WERI-Rb-1 (cell line): ENCODE measurements at places on chromosomes 3 and 15.

DNA sequence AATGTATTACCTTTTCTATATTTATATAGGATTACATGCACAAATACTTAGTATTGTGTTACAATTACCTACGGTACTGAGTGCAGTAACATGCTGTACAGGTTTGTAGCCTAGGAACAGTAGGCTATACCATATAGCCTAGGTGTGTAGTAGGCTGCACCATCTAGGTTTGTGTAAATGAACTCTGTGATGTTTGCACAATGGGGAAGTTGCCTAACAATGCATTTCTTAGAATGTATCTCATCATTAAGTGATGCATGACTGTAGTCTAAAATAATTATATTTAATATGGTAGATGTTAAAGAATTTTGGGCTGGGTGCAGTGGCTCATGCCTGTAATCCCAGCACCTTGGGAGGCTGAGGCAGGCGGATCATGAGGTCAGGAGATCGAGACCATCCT is 281.0 kb downstream of the KLF13 start:
- no peak for DNase-seq

DNA sequence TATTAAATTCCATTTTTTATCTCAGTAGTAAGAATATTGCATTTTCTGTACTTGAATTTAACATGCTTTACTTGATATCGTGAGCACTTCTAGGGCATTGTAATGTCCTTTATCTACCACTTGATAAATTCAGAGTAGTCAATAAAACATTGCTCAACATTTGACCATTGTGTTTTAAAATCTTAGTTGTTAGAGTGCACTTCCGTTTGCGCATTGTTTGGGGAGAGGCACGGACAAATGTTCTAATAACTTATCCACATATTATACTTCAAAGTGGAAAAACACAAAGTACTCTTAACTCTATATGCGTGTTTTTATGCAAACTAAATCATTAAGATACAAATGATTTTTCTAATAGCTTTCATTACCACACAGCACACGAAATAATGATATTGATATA is 419 bp downstream of the FAM227B start:
- no peak for DNase-seq

GRCh38 chr3:124353691-124354090 is 361.8 kb upstream of the ROPN1 start:
- DNase-seq: no peak

DNA sequence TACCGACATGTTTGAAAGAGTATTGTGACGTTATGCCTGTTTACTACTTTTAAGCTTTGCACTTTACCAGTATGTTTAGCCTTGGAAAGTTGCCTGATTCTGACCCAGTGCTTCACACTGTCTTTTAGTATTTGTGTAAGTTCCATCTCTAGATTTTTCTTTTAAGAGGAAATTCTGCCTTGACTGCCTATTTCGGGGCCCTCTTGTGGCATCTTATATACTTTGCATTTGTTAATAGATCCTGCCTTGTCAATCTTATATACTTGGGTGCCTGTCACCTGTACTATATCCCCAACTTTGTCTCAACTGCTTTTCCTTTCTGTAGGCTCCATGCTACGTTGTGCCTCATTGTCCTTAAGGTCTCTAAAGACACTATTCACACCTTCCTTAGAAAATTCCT is 244.6 kb downstream of the STXBP5L start:
- no peak for DNase-seq

DNA sequence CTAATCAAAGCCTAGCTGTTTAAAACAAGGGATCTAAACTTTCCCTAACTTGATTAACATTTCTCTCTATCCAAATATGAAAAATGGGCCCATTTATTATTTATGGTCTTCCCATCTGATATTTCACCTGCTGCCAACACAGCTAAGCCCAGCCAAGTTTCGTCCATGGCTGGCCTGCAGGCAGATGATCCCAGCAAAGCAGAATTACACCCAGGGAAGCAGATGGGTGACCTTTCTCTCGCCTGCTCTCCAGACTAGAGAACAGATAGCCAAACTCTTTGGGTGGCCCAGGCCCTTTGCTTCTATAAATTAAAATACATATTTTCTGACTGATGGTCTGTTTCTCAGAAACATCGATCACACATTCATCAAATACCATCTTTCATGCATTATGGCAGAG is 1038.8 kb downstream of the AGBL1 start:
- DNase-seq: no peak

- no peak for DNase-seq
Measured at GRCh38 chr3:189172668-189173419, 1.1 kb downstream of the TPRG1 start.

- DNase-seq: no peak
Measured at GRCh38 chr3:9179826-9180763, 69.4 kb downstream of the SRGAP3 start.

DNA sequence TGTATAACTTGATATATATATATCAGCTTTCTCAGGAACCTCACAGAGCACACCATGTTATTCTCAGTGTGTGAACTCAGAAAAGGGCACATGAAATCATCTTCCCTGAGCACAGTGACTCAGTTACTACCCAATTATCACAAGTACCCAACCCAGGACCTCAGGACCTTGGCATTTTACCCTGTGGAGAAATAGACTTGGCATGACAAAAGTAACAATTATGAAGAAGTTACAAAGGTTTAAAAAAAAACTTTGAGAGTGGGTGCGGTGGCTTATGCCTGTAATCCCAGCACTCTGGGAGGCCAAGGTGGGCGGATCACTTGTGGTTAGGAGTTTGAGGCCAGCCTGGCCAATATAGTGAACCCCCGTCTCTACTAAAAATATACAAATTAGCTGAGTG is 52.4 kb downstream of the ONECUT1 start:
- no peak for DNase-seq

DNA sequence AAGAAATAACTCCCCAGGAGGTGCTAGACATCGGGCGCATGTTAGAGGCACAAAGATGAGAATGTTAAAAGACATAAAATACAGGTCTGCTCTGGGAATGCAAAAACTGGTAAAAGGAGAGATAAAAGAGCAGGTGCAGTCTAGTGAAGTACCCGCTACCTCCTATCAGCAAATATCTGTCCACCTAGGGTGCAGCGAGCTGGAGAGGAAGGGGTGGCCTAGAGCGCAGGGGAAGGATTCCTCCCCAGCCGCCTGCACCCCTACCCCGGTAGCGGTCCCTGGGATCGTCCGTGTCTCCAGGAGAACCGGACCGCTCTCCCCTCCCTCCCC is 237 bp upstream of the ZNF662 start:
- DNase-seq: no peak

GRCh38 chr15:75758071-75758872 is 45.6 kb upstream of the CSPG4 start:
- DNase-seq: peak; percentile 96

DNA sequence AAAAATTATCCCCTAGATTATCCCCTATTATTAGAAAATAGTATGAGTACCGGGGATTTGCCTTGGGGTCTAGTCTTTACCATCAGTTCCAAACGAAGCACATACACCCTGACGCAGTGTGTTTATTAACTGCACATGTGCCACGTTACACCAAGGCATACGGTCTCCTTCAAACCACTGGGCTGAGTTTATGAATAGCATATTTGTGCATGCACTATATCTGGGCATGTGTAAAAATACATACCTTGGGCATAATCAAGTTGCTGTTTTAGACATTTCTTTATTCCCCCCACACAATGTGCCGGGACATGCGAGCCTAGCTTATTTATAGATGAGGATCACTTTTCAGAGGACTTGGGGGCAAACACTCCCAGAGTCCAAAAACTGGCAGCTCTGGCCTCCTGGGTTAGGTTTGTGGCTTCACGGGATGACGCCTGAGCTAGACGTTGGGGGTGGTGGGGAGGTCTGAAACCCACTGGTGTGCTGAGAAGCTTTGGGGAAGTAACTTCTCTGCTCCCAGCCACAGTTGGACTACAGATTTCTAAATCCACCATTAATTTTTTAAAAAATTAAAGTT is 16.2 kb downstream of the IGDCC4 start:
- DNase-seq: no peak

GRCh38 chr3:7657214-7658112 is 796.5 kb downstream of the GRM7 start:
- no peak for DNase-seq

GRCh38 chr3:154018100-154018696 is 103.0 kb upstream of the ARHGEF26 start:
- peak; percentile 61 for DNase-seq

DNA sequence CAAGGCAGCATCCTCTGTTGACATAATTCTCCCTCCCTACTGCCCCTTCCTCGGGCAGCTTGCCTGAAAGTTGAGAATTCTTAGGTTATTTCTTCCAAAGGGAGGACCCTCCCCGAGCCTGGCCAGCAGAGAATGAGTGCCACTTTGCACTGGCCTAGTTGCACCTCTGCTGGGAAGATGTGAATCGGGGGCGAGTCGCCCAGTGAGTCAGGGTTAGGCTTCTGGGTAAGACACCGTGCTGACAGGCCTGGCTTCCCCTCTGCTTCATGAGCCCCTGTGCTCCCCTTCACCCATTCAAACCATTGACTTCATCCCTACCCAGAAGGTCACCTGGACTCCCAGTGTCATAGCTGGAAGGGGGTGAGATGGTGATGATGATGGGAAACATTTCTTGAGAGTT is 82.3 kb downstream of the AAGAB start:
- no peak for DNase-seq

DNA sequence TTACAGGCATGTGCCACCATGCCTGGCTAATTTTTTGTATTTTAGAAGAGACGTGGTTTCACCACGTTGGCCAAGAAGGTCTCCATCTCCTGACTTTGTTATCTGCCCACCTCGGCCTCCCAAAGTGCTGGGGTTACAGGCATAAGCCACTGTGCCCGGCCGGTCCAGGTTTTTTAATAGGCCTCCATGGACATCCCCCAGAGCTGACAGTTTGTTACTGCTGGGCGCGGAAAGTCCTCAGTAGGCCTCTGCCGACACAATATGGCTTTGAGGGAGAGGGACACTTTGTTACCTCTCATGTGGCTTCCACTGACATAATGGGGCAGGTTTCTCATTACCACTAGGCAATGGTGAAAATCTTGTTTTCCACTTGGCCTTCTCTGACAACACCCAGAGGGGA is 152.0 kb downstream of the WNT7A start:
- no peak for DNase-seq

DNA sequence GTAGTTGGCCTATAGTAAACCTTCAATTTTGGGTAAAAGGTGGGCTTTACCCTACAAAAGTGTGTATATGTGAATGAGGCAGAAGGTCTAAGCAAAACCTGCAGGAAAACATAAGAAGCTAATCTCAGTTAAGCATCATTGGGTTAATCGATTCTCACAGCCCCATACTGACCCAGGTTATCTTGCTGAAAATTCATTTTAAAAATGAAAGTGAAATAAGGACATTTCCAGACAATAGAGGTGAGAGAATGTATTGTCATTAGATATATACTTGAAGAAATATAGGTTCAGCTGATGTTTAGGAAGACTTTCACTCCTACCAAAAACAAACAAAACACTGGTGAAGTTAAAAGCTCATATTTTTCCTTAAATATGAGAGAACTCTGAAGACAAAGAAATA is 85.6 kb downstream of the MCF2L2 start:
- DNase-seq: no peak

DNA sequence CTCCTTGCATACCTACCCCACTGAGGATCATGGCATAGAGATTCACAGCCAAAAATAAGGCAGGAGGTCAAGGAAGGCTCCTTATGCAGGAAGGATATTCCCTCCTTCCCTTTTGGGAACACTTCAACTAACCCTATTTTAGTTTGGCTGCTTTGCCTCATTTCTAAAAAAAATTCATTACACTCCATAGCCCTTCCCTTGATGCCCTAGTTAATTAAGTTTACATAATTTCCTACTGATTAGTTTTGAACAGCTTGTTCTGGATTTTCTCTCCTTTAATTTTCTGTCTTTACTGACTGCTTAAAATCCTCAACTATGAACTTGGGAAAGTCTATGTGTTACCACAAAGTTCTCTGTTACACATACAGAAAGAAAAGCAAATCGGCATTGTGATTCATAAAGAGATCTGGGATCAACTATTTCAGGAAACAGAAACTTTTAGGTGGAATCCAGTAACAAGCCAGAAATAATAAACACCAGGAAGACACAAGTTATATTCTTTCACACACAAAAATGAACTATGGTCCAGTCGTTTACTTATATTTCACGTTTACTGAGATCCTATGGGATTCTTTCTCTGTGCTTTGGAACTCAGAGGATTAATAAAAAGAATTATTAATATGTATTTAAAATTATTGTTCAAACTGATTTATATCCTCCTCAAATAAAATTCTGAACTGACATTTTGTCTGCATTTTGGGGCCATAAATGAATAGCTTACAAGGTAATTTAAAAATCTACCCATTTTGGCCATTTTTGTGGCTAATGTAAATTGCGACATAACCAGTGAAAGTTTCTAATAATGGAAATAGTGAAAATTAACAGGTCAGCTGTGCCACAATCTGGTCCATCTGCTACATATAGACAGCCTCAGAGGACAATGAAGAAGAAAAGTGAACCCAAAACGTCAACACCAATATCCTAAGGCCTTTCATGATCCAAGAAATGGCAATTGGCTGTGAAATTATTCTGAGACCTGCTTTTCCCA is 113.8 kb downstream of the FRMD5 start:
- no peak for DNase-seq

DNA sequence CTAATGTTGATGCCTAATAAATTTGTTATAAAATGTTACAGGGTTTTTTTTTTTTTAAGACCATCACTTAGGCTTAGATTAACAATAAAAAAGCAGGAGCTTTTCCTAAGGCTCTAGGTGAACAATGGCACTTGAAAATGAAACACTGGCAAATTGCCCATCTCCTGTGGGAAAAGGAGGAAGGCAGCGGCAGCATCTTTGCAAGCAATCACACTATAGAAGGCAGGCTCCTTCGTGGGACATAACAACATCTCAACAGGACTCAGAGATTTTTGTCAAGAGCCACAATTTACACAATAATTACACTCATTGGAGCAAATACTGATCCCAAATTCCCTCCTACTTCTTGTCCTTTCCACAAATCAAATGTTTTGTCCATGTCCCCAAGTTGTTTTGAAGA is 646.7 kb downstream of the ROBO2 start:
- DNase-seq: no peak

GRCh38 chr3:7779331-7779730 is 722.3 kb upstream of the LMCD1 start:
- DNase-seq: no peak

DNA sequence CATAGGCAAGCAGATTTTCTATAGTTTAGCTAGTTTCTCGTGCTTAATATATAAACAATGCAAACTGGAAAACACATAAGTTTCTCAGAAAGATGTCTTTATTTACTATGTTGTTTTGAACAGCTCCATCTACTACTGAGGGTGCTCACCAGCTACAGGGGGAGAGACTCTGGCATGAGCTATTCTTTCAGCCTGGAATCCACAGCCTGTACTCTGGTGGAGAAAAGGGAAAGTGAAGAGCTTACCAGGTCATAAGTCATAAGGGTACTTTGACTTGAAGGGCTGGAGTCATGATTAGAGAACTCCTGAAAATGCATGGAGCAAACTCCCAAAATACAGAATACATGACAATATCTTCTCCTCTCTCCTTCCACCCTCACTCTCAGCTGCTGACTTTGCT is 4.4 kb upstream of the AVEN start:
- DNase-seq: no peak

GRCh38 chr3:126925411-126926171 is 57.3 kb upstream of the PLXNA1 start:
- no peak for DNase-seq

GRCh38 chr3:156586905-156587759 is 32.2 kb upstream of the SSR3 start:
- no peak for DNase-seq

GRCh38 chr15:27382361-27383025 is 411.5 kb downstream of the GABRG3 start:
- no peak for DNase-seq
